BE2C (cell line): ENCODE measurements at places on chromosomes 12 and 14.

DNA sequence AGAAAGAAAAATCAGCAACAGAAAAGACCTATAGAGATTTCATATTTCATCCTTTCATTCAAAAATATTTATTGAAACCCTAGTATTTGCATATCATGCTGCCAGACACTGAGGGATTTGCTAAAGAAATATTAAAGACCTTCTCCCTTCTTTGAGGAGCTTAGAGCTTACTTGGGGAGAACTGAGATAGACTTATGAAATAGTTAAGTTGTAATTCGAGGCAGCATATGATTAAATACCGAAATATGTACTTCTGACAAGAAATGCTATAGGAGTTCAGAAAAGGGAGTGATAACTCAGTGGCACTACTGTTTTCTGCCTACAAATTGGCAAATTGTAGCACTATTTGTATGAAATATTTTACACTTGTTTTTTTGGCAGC lies 59.1 kb downstream of the PLXNC1 start:
- DNase-seq = no peak

DNA sequence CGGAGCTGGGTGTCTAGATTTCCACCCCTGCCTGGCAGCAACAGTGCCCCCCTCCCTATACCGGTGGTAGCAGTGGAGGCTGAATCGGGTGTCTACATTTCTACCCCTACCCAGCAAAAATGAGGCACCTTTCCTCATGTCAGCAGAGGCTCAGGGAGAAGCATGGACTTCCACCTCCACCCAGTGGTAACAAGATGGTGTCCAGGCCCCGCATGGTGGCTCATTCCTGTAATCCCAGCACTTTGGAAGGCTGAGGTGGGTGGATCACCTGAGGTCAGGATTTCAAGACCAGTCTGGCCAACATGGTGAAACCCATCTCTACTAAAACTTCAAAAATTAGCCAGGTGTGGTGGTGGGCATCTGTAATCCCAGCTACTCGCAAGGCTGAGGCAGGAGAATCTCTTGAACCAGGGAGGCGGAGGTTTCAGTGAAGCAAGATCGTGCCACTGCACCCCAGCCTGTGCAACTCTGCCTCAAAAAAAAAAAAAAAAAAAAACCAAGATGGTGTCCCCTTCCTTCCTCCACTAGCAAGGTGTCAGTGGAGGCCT lies 35.5 kb upstream of the OR5AU1 start:
- DNase-seq = peak; percentile 34

GRCh38 chr12:98817742-98818141 lies 172.7 kb downstream of the APAF1 start:
- DNase-seq = no peak

GRCh38 chr12:123958876-123959275 lies 13.8 kb downstream of the CCDC92 start:
- DNase-seq = no peak

GRCh38 chr12:103626498-103626897 lies 39.4 kb downstream of the STAB2 start:
- DNase-seq = peak; percentile 30

- no peak for DNase-seq
Measured at GRCh38 chr12:100490056-100490455, 16.4 kb downstream of the NR1H4 start.

DNA sequence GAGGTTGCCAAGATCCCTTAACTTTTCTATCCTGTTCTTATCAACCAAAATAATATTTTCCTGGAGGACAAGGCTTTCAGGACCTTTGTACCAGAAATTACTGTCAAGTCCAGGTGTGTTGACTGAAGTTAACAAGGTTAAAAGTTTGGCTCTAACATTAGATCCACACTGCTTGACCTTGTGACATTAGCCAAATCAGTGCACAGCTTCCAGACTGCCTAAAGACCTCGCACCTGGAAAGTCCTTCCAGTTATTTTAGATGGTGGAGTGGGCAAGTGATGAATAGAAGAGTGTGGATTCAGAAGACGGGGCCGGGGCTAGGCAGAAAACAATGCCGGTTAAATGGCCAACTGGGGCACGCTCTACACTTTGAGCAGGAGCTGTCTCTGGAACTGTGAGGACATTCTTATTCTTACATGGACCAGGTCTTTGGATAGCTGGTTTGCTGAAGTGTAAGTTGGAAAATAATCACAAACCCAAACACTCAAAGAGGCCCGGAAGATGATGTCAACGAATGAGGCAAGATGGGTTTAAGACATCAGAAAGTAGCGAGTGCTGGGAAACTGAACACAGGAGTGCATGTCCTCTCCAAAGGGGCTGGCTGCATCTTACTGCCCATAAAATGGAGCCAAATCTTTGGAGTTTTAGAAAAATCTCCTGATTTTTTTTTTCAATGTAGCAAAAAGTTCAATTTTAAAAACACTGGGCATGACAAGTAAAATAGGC lies 56.3 kb downstream of the NIN start:
- no peak for DNase-seq

DNA sequence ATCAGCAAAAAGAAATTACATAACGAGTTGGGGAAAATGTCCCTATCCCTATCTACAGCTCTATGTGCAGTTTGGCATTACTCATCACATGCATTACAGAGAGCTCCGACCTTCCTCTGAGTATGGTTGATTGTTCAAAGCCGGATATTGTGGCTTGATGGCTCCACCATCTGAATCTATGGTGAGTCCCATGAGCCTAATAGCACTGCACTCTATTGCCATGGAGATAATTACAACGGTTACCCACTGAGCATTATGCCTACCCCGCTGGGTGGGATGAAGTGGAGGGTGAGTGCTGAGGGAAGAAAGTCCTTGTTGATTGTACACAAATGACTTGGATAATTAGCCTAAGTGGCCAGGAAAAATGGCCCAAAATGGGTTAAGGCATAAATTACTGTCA lies 800.5 kb downstream of the NRXN3 start:
- DNase-seq = no peak

DNA sequence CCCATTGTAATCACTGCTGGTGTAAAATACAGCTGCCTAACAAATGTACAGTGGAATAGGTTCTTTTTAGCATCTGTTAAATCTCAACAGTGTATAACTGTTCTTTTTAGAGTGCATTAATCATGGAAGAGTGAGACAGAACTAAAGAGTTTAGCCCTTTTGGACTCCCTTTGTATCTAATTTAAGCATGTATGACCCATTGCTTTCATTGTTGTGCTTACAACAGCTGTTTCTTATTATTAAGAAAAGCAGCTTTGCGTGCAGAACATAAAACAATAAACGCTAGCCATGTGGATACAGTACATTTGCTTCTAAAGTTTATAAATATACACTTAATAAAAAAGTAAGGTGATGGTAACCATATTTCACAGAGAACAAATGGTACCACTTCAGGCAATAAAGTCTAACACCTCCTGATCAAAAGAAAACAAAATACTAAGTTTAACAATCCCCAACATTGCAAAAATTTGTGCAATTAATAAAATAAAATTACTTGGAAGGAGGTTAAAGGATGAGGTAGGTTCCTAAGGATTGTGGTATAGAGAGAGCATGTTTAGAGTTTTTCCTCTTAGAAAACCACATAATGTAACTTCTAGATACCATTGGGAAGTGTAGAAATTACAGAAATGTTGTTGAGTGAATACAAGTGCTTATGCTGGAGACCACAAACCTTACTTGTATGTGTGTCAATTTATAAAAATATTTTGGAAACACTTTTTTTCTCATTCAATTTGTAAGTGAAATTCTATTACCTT lies 448.7 kb downstream of the SLC6A15 start:
- no peak for DNase-seq

- DNase-seq = no peak
Measured at GRCh38 chr12:25101092-25101445, 93.9 kb downstream of the DNAI7 start.

- no peak for DNase-seq
Measured at GRCh38 chr12:3962631-3963483, 89.7 kb upstream of the PARP11 start.

DNA sequence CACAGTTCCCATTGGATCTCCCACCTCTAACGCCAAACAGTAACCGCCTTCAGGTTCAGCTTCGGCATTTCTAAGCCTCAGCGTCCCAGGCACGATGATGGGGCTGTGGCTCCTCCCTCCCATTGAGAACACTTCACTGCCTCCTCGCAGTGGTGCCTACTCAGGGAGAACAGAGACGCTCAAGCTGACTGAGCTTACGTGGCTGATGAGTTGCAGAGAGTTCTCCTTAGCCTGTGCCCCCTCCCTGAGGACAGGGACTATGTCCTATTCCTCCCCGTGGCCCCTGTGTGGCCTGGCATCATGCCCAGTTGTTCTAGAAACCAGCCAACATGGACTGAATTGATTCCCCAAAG lies 87.0 kb downstream of the ITPK1 start:
- no peak for DNase-seq

DNA sequence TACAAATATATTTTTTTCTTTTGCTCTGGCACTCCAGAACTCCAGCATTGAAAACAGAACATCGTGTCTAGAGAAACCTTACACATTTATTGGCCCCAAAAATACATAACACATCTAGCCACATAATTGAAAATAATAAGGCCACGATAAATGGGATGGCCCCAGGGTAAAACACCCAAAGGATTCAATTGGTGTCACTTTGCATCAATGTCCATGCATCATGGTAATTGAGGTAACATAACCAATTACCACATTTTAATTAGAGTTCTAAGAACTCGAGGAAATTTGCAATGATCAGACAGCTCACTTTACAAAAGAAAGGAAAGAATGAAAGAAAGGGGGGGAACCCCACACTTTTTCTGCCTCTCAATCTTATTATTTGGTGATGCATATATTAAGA lies 151.8 kb upstream of the NPAS3 start:
- no peak for DNase-seq

- DNase-seq = no peak
Measured at GRCh38 chr12:42704810-42705401, 115.4 kb upstream of the PRICKLE1 start.

DNA sequence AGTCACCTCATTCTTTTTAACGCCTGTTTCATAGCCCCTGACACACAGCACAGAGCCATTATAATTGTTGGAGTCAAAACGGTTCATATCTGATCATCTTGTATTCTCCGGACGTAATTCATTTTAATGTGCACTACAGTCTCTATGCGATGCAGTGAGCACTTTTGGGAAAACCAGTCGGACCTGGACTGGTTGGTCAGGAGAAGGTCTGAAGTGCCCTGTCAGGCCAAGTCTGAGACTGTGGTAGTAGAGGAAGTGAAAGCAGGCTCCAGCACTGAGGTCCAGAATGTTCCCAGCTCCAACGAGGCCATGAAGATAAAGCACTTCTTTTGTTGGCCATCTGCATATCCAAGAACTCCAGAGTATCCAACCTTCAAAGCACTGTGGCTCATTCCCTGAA lies 117.1 kb upstream of the NCOR2 start:
- peak; percentile 31 for DNase-seq
